ENCODE measurements at places on chromosomes 13 and 19.

GRCh38 chr19:17499648-17500446, 11.6 kb upstream of the PGLS start:
- DNase-seq: no peak

DNA sequence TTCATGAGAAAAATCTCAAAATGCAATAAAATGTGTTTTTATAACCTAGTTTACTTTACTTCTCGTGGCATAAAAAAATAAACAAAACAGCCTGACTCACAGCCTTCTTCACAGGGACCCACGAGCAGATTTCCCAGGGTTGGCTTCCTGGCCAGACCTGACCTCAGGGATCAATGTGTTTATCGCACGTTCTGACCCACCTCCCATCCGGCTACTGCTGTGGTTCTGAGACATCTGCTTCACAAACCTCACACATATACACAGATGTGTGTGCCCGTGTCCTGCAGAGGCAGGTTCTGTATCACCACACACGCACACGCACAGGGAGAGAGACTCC, 118.3 kb downstream of the COL4A2 start:
- DNase-seq: no peak

DNA sequence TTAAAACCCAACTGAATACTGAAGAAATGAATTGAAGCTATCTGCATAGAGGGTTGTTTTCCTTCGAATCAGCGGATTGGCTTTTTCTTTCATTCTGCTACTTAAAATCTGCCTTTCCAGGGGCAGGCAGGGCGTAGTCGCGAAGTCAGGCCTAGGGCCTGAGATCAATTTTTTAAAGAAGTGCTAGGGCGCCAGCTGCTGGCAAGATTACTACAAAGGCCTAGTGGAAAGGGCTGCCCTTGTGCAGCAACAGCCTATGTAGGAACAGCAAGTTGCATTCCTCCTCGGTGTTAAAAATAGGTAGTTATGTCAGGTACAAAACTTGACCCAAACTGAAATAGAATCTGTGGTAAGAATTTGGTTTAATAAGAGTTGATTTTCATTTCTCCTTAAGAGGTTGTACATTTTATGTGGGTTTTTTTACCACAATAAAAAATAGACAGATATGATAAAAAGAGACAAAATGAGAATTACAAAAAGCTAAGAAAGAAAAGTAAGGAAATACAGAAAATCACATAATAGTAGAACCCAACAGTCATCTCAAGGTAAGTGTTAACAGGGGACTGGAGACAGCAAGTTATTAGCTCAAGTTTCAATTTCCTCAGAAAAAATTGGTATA, 9.5 kb upstream of the URAD start:
- DNase-seq: no peak

GRCh38 chr13:39451860-39452301, 151.1 kb downstream of the LHFPL6 start:
- no peak for DNase-seq

GRCh38 chr13:79803989-79804388, 323.0 kb downstream of the NDFIP2 start:
- DNase-seq: no peak

DNA sequence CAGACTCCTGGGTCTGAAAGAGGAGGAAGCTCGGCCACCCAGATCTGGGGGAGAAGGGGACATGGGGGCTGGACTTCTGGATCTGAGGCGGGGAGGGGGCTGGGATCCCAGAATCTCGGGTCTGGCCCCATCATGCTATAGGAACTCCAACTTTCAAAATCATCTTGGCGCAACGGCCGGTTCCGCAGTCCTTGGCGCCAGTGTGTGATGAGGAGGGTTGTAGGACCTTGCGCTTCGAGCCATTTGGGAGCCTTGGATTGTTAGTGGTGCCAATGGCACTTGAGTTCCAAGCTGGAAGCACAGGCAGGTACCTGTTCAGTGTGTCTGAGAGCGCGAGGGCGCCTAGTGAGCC, 324 bp downstream of the RUVBL2 start:
- DNase-seq: no peak

DNA sequence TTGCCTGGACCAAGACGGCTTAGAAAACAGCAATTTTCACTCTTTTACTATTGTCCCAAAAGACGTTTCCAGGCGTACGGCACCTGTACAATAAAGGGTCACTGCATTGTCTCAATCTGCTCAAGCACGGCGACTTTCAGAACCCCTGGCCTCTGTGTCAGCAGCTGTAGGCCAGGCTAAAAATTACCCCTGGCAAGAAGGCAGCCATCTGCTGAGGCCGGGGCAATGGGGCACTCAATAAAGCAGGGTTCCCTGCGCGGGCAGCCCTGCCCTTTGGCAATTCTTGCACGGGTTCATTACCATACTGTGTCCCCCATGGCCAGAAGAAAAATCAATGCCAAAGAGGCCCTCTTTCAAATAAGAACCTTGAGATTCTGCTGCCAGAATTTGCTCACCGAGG, 52.1 kb downstream of the STK24 start:
- DNase-seq: no peak

GRCh38 chr19:55649268-55650125, 1.5 kb downstream of the CCDC106 start:
- DNase-seq: no peak

GRCh38 chr13:39281539-39282150, 243.4 kb downstream of the NHLRC3 start:
- DNase-seq: no peak
